Mesenteric fat pad (tissue), 1 donor: ENCODE measurements at places on chromosomes 11 and 22.

GRCh38 chr22:27329966-27330645 is 471.4 kb downstream of the MN1 start:
- no peak for DNase-seq

DNA sequence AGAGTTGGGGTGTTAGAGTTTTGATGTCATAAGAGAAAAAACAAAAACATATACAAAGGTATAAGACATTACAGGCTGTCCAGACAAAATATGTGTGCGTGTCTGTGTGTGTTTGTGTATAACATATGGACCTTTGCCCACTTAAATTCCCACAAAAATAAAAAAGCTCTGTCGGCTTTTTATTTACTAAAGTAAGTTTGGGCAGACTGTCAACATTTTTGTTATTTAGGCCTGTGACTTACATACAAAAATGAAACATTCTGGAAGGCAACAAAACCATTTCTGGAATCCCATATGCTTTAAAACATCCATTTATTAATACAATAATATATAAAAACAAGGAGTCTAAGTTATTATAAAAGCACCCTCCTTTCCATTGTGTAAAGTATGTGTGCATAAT is 960.1 kb upstream of the FAT3 start:
- DNase-seq, result no peak

DNA sequence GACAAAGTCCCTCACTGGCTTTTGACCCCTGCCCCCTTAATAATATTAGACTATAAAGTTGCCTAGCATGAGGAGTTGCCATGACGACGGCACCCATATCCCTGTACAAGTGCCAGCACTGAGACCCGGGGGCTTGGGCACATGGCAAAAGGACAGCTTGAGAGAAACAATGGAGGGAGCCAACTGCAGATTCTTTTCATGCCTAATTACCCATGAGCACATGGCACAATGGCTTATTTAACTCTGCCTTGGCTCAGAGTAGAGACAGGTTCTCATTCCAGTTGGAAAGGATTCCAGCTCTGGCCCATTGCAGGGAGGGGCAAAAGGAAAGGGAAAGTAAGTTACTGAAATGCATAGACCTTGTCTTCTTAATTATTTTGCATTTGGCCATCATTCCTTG is 261.2 kb upstream of the UBASH3B start:
- no peak for DNase-seq

- DNase-seq, result no peak
Measured at GRCh38 chr22:17569971-17570511, 6.7 kb downstream of the SLC25A18 start.

- no peak for DNase-seq
Measured at GRCh38 chr11:68383976-68384501, 71.6 kb downstream of the LRP5 start.

GRCh38 chr22:46590334-46590733 is 29.9 kb upstream of the GRAMD4 start:
- no peak for DNase-seq
